Umbilical cord (tissue), 2 donors: ENCODE measurements at places on chromosomes 12 and 14.

GRCh38 chr12:52659395-52659794 is 7.4 kb upstream of the KRT2 start:
- DNase-seq, result no peak

GRCh38 chr12:23564451-23565152 is 384.9 kb downstream of the SOX5 start:
- DNase-seq, result peak; percentile 91

- DNase-seq, result no peak
Observed at GRCh38 chr12:55704824-55705718, 2.6 kb downstream of the ITGA7 start.

GRCh38 chr14:105085766-105086165 is 20.5 kb upstream of the GPR132 start:
- DNase-seq, result no peak

DNA sequence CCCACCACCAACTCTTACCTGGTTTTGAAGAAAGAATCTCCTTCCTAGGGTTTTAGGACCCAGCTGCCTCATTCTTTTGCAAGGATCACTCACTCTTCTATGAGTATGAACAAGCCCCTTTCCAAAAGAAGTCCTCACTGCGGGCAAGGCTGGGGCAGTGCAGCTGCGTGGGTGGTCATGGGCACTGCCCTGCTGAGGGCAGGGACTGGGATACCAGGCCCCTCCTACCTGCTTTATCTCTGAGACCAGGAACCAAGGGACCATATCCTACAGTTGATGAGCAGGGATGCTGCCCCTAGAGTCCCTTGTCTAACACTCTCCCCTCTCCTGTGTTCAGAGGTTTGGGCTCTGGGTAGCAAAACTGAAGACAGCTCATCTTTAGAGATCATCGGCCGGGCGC is 20.5 kb downstream of the HPD start:
- DNase-seq, result no peak

DNA sequence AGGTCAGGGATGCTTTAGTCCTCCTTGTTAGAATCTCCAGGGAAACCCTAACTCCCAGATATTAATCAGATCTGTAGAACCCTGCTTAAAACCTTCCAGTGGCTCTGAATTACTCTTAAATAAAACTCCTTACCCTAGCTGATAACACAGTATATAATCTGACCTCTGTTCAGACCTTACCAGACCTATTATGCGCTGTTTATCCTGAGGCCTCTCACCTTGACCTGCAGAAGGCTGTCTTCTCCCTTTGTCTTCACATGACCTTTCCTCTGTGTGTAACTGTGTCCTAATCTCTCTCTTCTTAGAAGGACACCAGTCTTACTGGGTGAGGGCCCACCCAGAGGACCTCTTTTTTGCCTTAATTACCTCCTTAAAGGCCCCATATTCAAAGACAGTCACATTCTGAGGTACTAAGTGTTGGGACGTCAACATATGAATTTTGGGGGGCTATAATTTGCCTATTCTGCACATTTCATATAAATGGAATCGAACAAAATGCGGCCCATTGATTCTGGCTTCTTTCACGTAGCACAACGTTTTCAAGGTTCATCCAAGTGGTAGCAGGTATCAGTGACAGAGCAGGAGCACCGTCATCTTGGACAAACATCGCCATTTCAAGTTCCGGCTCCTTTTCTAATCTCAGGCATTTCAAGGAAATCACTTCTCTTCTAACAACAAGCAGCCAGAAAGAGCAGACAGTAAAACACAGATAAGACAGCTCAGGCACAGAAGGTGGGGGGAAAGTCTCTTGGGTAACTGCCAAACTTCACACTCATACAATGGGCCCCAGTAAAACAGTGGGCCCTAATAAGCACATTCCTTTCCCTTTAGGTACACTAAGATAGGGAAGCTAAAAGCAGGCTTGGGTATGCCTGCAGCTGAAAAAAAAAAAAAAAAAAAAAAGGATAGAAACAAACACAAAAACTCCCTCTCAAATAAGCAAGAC is 200.2 kb upstream of the NUDT4 start:
- no peak for DNase-seq

DNA sequence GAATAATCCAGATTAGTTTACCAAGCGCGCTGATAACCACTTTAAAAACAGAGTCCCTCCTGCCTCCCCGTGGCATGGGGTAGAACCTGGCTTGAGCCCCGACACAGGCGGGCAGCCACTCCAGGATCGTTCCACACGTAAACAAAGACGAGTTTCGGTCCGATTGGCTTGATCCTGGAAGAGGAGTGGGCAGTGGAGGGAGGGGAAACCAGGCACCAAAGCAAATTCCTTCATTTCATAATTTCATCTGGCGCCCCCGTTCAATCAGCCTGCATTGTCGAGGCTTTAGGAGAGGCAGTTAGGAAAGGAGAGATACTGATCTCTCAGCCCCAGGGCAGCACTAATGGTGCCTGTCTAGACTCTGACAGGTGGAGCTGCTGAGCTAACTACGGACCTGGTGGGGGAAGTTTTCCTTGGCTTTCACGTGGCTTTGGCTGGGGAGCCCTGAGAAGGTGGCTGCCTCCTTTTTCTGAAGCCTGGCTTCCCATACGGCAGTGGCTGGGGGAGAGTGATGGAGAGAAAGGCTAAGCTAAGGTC is 751 bp upstream of the GPRC5A start:
- DNase-seq, result peak; percentile 83

GRCh38 chr14:70716958-70717357 is 75.2 kb downstream of the TTC9 start:
- DNase-seq, result no peak

GRCh38 chr14:51657762-51658161 is 6.1 kb downstream of the FRMD6 start:
- DNase-seq, result no peak

GRCh38 chr14:50364792-50365191 is 31.9 kb downstream of the CDKL1 start:
- no peak for DNase-seq

GRCh38 chr14:32090686-32091085 is 13.6 kb downstream of the ARHGAP5 start:
- no peak for DNase-seq

DNA sequence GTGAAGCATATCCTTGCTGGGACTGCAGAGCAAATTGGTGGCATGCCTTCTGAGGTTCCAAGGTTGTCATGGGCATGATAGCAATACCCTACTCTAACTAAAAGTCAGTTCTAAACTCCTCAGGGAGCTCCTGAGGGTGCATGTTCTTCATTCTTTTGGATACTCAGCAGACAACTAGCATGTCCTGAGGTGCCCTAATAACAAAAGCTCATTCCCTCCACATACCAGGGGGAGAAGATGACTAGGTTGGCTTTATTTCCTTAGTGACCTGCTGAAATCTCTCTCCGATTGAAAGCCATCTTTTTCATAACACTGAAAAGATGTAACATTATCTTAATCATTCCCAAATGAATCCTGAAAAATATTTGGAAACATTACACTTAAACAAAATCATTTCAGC is 188.7 kb upstream of the IGF1 start:
- DNase-seq, result no peak

- no peak for DNase-seq
Observed at GRCh38 chr12:70069221-70070105, 173.8 kb upstream of the CNOT2 start.

- DNase-seq, result no peak
Observed at GRCh38 chr14:24693983-24694382, 60.0 kb upstream of the GZMB start.

DNA sequence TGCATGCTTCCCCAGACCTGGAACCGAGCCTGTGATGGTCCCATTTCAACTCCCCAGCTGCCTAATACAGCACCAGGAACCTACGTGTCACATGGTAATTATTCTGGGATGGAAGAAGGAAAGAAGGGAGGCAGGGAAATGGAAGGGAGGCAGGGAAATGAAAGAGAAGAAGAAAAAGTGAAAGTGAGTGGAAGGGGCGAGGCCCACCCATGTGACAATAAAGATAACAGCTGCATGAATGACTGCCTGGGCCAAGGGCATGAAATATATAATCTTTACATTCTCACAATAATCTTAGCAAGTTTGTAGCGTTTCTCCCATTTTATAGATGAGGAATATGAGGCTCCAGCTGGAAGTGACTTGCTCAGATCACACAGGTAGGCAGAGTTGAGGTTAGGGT is 245.0 kb upstream of the PWP1 start:
- DNase-seq, result no peak
